AG08396 (cell line): ENCODE measurements at places on chromosomes 16 and 17.

- DNase-seq = no peak
Measured at GRCh38 chr16:67773099-67773498, 33.3 kb downstream of the RANBP10 start.

GRCh38 chr17:47946929-47947397, 5.6 kb downstream of the PNPO start:
- peak; percentile 84 for DNase-seq

- DNase-seq = peak; percentile 74
Measured at GRCh38 chr16:88731699-88732098, 25.4 kb downstream of the CTU2 start.

GRCh38 chr17:27513849-27514248, 57.6 kb downstream of the KSR1 start:
- DNase-seq = no peak

GRCh38 chr17:5785338-5785737, 201.0 kb upstream of the NLRP1 start:
- DNase-seq = peak; percentile 50

DNA sequence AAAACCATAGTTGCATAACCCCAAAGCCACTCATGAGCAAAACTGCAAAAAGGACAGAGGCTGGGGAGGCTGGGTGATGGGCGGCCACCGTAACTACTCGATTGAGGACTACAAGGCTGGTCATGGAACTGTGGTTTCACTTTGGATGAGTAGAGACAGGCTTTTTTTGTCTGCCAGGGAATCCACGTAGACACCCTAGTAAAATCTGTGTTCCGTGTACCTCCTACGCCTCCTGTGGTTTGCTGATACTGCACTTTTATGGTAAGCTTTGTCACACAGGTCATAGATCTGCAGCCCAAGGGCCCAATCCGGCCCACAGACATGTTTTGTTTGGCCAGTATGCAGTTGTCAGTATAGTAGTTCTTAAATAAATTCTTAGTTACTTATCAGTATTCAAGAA, 2.2 kb upstream of the TLCD3B start:
- no peak for DNase-seq

DNA sequence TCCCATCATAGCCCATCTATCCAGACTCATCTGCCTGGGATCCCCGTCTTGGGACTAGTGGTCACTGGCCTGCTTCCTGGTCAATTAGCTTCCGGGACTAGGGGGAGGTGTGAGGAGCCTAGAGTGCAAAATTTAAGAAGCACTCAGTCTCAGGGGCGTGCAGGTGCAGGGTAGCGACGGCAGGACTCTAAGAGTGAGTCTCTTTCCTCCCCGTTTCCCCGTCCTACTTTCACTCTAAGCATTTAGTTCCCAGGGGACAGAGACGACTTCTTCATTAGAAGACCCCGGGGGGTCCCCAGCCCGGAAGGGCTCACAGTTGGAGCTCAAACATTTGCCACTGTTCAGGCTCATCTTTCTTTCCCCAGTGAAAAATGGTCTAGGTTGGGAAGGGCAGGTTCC, 677 bp upstream of the ZNHIT3 start:
- DNase-seq = no peak

DNA sequence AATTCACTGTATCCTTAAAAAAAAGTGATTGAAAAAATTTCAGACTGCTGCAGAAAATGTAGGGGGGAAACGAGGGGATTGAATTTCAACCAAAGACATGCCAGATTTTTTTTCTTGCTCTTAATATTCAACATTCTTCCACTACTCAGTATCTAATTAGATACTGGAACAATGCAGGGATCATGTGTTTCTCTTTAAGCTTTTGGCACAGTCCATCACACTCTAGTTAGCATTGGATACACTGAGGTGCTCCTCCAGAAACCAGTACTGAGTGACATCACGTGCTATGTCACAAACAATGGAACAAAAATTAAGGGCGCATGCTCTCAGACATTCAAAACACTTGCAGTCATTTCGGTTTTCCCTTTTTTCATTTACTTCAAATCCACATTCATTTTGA, 298.6 kb upstream of the PSMD7 start:
- DNase-seq = no peak
